CD4-positive, alpha-beta T cell treated with Interleukin-6 at 100 ng/mL for 8 hours (primary cell): ENCODE measurements at places on chromosomes 6 and 20.

DNA sequence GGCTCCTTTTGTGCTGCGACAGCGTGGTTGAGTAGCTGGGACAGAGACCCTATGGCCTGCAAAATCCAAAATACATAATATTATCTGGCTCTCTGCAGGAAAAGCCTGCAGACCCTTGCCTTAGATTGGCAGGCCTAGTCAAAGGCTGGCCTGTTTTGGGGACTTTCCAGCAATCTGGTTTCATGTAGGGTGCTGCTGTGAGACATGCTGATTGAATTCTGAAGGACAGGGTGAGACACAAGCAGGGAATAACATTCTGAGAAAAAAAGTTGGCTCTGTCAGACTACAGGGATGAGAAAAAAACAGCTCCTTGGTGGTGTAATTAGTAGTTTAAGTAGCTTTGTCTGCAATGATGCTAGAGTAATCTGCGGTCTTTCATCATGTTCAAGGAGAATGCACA is 402.7 kb upstream of the AGPAT4 start:
- DNase-seq = no peak

- no peak for DNase-seq
Measured at GRCh38 chr6:148866657-148867268, 119.9 kb downstream of the UST start.

- no peak for DNase-seq
Measured at GRCh38 chr6:70180183-70180900, 122.5 kb downstream of the COL9A1 start.

DNA sequence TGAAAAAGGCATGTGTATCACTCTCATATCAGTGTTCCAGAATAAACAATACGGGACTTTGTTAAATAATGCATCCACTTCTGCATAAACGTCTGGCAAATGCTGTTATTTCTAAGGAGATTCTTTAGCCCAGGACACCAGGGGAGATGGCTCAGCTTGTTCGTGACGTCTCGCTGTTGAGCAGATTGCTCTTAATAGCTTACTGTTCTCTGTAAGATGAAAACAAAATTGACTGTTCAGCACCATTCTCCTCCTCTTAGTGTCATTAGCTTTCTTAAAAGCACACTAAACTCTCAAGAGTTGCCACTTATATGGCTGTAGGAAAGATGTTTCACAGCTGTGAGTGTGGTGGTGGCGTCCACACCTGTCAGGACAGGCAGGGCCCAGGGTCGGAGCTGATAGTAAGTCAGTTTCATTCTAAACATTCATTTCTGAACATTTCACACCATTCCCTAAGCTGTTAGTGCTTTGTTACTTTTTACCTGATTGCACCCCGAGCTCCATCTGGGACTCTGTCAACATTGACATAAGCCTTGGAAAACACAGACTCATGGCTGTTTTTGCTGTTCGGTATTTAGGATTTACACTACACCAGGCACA is 132.1 kb downstream of the ZDHHC14 start:
- DNase-seq = no peak

- DNase-seq = no peak
Measured at GRCh38 chr6:91317247-91317835, 730.5 kb upstream of the MAP3K7 start.

- DNase-seq = no peak
Measured at GRCh38 chr20:38294076-38294591, 9.8 kb upstream of the BPI start.

GRCh38 chr6:77313595-77313994 is 149.7 kb downstream of the HTR1B start:
- DNase-seq = no peak

DNA sequence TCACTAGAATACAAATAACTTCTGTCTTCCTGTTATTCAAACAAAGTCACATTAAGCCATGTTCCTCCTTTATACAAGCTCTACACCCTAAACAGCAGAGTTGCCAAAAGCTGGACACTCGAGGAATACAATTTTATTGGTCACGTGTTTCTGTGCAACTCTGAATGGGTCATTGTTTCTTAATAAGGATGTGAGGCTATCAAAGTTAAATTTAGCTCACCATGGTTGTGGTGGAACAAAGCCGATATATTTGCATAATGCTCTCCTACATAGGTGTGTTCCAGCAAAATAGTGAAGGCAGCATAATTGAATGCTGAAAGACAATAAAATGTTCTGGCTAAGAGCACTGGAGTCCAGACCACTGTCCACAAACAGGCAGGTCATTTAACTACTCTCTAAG is 36.9 kb upstream of the CD2AP start:
- no peak for DNase-seq

GRCh38 chr6:113881478-113881980 is 24.4 kb downstream of the MARCKS start:
- no peak for DNase-seq

- DNase-seq = no peak
Measured at GRCh38 chr6:23388086-23388783, 737.8 kb upstream of the NRSN1 start.

DNA sequence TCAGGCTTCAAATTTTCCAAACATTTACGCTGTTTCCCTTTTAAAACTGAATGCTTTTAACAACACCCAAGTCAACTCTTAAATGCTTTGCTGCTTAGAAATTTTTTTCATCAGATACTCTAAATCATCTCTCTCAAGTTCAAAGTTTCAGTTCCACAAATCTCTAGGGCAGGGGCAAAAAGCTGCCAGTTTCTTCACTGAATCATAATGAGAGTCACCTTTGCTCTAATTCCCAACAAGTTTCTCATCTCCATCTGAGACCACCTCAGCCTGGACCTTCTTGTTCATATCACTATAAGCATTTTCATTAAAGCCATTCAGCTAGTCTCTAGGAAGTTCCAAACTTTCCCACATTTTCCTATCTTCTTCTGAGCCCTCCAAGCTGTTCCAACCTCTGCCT is 69.1 kb downstream of the RNF217 start:
- DNase-seq = no peak

DNA sequence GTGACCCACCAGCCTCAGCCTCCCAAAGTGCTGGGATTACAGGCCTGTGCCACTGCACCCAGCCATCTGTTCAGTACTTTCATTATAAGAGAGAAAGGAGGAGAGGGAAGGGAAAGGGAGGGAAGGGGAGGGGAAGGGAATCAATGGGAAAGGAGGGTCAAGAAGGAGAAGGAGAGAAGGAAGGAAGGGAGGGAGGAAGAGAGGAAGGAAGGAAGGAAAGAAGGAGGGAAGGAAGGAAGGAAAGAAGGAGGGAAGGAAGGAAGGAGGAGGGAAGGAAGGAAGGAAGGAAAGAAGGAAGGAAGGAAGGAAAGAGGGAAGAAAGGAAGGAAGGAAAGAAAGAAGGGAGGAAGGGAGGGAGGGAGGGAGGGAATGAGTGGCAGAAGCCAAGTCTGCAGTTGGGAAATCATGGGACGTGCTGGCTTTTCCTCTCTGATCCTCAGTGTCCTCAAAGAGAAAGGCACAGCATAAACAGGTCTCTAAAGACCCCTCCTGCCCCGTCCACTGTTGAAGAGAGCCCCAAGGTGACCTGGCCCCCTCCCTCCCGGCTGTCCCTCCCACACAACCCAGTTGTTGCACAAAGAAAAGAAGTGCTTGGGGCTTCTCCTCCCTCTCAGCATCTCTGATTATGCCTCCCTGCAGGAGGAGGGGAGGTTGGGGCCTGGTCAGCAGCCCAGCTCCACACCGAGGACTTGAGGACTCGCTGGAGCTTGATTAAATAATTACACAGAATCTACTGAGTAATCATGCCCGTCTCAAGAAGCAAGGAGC is 69.1 kb upstream of the TOP1 start:
- DNase-seq = no peak

GRCh38 chr6:150622941-150623874 is 23.5 kb downstream of the PLEKHG1 start:
- peak; percentile 20 for DNase-seq

- DNase-seq = no peak
Measured at GRCh38 chr6:141303907-141304306, 828.8 kb upstream of the GJE1 start.

GRCh38 chr6:44257025-44257752 is at the start of gene SLC35B2:
Gene SLC35B2 (minus strand): TSS chr6:44257528. CDS start chr6:44257410, 118 bp downstream.
- DNase-seq = peak; percentile 53

DNA sequence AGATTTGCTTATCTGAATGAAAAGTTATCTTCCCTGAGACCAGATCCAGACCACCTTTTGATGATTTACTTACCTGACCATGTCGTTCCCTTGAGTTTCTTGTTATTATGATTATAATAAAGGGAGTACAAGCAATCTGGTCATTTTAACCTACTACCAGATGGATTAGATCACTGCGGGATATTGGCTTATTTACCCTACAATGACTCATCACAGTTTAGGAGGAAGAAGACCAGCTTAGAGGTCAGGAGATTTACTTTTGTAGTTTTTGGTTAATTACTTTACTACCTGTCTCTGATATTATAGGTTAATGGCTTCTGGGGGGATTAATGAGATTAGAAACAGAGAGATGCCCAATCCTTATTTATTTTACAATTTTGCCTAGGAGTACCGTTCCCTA is 10.7 kb downstream of the PKIB start:
- DNase-seq = no peak

GRCh38 chr20:34970193-34970840 is 14.6 kb downstream of the MYH7B start:
- DNase-seq = no peak

DNA sequence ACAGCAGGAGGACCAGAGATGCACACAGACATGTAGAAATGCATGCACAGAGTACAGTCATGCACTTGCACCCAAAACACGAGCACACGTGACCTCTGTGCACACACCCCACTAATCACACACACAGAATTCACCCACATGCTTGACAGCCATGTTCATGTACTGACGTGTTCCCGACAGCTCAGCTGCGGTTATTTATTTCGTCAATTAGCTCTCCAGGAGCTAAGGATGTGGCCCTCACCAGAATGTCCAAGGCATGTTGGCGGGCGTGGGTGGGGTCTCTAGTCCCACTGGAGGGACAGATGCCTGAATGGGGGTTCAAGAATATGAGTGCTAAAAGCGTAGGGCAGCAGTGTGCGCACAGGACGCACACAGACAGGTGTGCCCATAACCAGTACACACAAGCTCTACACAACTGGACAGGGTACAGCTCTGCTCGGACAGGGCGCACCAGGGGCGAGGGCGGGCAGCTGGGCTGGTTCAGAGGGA is 571 bp upstream of the PRPF6 start:
- DNase-seq = no peak

- no peak for DNase-seq
Measured at GRCh38 chr20:50728981-50729874, 2.2 kb upstream of the PARD6B start.

DNA sequence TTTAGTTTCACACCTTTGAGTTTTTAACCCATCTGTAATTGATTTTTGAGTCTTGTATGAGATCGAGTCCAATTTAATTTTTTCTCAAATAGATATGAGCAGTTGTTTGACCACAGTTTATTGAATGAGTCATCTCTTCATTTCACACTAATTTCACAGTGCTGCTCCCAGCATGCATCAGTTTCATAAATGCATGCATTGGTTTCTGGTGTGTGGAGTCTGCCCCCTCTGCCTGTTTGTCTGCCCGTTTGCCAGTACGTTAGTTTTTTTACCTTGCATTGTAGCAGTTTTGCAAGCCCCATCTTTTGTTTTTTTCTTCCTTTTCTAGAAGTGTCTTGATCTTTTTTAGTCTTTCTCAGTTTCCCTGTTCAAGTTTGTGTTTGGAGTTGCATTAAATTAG is 11.9 kb downstream of the SLX4IP start:
- DNase-seq = peak; percentile 58

GRCh38 chr20:41003143-41003935 is 25.3 kb upstream of the TOP1 start:
- peak; percentile 67 for DNase-seq

DNA sequence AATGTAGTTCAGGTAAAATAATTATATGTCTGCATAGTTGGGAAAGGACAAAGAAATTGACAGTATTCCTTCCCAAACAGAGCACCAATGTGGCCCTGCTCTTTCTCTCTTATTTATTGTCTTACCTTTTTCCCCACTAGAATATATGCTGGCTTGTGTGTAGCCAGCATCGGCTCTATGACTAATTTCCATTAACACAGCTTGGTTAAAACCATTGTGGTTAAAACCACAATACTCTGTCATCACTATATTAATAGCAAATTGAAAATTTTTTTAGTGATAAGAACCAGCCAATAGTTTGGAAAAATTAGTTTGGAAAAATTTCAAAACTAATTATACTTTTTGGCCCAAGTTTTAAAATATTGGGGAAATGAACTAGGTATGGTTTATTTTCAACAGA is 535.1 kb downstream of the UTRN start:
- no peak for DNase-seq

DNA sequence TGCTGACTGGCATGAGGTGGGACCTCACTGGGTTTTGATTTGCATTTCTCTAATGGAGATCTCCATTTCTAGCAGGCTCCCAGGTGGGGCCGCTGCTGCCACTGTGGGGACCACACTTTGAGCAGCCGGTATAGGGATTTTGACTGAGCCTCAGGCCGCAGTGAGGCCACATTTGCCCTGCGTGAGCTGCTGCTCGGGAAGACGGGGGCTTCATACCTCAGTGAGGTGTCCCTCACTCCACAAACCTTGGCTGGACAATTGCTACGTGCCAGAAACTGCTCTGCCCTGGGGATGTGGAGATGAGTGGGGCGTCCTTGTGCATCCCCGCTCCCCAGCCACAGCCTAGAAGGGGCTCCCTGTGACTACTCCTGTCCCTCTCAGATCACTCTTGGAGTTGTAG is 134.3 kb downstream of the ANKRD60 start:
- no peak for DNase-seq

DNA sequence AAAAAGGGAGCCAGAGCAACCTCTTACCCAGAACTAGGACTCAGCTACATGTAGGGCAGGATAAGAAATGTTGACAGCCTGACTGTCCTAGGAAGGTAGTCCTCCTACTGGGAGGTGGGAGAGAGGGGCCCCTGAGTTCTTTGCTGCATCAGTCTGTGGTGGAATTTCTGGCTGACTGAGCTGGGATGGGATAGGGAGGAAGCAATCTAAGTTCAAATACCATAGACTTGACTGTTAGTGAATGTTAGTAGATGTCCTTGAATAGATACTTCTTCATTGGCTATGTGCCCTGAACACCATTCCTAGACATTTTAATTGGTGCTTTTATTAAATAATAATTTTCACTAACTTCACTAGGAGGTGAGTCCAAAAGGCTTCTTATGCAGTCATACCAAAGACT is 1343.6 kb upstream of the CITED2 start:
- DNase-seq = no peak

DNA sequence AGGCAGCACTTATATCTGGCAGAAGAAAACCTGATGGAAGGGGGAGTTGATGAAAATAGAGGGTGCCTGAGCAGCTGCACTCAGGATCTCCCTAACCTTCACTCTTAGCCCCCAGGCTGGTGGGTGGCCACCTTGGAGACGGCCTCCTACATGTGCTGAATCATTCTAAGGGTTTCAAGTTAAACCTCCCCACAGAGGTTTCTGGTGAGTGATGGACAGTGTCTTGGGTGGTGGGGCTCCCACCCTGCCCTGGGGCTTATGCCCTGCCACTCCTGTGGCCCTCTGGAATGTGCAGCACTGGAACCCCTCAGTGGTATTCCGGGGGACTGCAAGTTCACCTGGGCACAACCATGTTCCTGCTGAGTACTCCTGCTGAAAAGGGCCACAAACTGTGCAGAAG is 357.2 kb downstream of the CD83 start:
- DNase-seq = no peak
